Activated CD4-positive, alpha-beta T cell treated with anti-CD3 and anti-CD28 coated beads for 36 hours (primary cell): ENCODE measurements at places on chromosomes 7 and 10.

- no peak overlapping the region for H3K27ac ChIP-seq
- H3K4me3 ChIP-seq, result no peak overlapping the region
- peak; percentile 90 for DNase-seq
- no peaks in the 10 kb centered on the region for H3K4me1 ChIP-seq
- peaks cover 5% of the 10 kb centered on the region for H3K27me3 ChIP-seq
These were observed 59.2 kb upstream of the MYL10 start for GRCh38 chr7:101688183-101688831.

GRCh38 chr7:107528461-107528860, 35.3 kb downstream of the COG5 start:
- H3K36me3 ChIP-seq, result peaks cover 31% of the 10 kb centered on the region
- peaks cover 11% of the 10 kb centered on the region for H3K4me1 ChIP-seq
- H3K4me3 ChIP-seq, result no peak overlapping the region
- no peaks in the 10 kb centered on the region for H3K27me3 ChIP-seq
- DNase-seq, result no peak

DNA sequence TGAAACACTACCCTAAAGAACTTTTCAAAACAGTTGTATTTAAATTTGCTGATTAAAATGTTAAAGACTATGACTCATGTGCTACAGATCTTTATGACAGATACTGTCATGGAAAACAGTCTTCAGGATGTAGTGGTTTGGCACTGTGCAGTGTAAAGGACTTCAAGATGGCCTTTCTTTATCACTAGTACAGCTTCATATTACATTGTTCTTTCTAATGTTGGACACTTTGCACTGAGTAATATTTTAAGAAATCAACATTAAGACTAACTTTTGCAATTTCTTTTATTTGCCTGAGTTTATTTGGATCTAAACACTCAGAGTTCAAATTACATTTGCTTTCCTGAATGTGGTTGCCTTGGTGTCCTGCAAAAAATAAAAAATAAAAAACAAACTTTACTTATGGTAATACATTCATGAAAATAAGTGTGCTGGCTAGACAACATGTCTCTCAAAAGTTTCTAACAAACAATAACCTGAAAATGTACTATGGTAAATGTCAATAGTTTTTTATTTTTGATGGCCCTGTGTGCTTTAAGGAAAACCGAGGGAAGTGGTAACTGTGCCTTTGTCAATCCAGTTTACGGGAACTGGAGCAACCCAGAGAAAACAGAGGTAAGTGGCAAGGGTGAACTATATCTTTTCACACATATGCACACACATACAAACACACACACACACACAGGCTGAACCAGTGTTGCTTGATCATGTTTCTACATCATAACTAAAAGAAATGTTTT, 85.9 kb upstream of the PLXDC2 start:
- no peak overlapping the region for H3K4me3 ChIP-seq
- H3K36me3 ChIP-seq, result no peaks in the 10 kb centered on the region
- DNase-seq, result no peak
- no peaks in the 10 kb centered on the region for H3K27me3 ChIP-seq

DNA sequence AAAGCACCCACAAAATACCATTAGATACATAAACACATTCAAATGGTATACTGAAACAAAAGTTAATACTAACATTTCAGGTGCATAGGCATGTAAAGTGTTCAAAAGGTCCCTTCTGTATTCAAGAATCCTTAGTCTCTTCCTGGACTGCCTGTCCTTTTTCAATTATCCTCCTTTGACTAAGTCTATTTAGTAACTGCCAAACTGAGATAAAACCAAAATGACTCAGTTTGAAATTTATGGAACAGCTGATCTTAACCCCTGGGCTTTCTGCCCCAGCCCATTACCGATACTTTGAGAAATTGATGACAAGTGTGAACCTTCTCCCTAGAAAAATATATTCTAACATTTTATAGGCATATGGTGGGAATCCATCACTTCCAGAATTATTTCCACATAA, 5.4 kb downstream of the EPC1 start:
- peak overlapping the region; percentile 14 for H3K4me3 ChIP-seq
- no peak for DNase-seq
- peaks cover 50% of the 10 kb centered on the region for H3K36me3 ChIP-seq
- H3K27ac ChIP-seq, result peak overlapping the region; percentile 69
- H3K4me1 ChIP-seq, result peaks cover 82% of the 10 kb centered on the region

DNA sequence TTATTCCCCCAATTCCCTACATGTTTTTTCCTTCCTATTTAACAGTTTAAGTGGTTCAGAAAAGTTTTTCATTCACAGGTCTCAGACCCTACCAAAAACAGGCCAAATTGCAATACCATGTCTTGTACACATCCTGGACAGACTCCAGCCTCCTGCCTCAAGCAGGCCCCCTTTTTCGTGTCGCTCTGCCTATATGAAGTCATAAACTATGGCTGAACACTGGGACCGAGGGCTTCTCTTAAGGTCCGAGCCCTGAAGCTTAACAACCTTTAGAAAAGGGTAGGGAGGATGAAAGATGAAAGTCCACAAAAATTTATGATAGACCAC, 1.4 kb downstream of the FBXW4 start:
- peak overlapping the region; percentile 97 for H3K27ac ChIP-seq
- peak overlapping the region; percentile 88 for H3K4me3 ChIP-seq

- no peak overlapping the region for H3K4me3 ChIP-seq
- no peak for DNase-seq
- H3K36me3 ChIP-seq, result peaks cover 36% of the 10 kb centered on the region
- H3K27ac ChIP-seq, result no peak overlapping the region
These were observed 275.3 kb upstream of the MKLN1 start for GRCh38 chr7:131052285-131052904.
